Activated T-helper 9 cell treated with anti-CD3 and anti-CD28 coated beads, Interleukin-2, amount 50 U/mL, for 16 hours (primary cell): ENCODE measurements at places on chromosomes 7 and 10.
A peak's percentile ranks its signal among the peaks of the same experiment; 100 is the strongest.

DNA sequence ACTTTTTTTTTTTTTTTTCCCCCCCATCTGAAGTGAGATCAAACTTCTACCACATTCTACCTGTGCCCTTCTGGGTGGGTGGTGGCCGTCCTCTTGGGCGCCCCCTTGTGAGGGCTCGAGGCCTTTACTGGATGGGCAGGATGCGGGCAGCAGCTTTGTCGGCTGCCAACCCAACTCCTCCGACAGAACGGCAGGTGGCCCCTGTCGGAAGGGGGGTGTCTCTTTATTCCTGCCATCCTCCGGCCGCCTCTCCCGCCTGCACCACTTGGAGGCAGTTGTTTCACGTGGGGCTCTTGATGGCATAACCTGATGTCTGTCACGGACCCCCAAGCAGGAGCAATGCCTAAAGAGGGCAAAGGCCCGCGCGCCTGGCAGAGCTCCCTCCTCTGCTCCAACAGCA lies 31.0 kb downstream of the AMZ1 start:
- DNase-seq, result peak; percentile 38

GRCh38 chr7:31603046-31603445 lies 84.0 kb upstream of the PPP1R17 start:
- no peak for DNase-seq

DNA sequence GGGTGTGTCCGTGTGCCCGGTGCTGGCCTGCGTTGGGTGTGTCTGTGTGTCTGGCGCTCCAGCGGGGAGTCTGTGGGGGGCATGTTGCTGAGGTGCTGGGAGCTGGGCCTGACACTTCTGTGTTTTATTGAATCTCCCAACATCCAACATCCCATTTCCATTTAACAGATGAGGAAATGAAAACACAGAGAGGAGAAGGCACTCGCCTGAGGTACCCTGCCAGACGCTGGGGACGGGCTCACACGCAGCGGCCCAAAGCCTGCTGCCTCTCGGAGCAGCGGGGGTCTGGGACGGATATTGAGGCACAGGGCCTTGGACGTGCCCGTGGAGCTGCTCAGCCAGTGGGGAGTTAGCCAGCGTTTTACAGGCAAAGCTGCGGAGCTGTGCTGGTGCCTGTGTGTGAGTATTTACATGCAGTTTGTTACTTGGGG lies 133.9 kb downstream of the DNAJB6 start:
- DNase-seq, result no peak

DNA sequence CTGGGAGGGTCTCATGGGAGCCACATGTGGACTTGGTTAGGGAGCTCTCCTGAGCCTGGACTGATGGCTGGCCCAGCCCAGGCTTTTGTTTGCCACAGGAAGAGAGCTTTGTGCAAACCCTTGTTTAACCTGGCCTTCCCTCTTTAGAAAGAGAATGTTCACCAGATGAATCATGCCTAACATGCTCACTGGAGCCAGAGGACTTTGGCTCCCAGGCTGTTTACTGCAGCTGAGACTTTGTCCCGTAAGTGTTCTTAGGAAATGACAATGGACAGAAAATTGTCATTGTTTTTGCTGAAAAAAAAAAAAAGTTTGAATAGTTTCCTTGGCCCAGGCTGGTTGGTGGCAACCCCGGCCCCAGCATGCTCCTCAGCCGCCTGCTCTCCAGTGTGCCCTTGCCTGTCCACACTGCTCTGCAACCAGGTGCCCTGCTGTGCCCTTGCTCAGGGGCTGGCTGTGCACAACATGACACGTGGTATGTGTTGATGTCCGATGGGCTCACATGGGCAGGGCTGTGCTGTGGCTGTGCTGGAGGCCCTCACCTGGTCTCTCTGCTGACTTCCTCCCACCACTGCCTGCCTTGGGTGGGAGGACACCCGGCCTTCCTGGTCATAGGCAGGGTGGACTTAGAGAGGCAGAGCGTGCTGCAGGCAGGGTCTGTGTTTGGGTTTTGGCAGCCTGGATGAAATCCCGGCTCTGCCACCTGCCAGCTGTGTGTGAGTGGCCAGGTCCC lies 215.3 kb upstream of the ZNF32 start:
- no peak for DNase-seq

- DNase-seq, result no peak
These were observed 114.5 kb downstream of the PTPN20 start for GRCh38 chr10:47025540-47026300.

GRCh38 chr7:47449810-47450590 lies 131.9 kb downstream of the TNS3 start:
- no peak for DNase-seq

DNA sequence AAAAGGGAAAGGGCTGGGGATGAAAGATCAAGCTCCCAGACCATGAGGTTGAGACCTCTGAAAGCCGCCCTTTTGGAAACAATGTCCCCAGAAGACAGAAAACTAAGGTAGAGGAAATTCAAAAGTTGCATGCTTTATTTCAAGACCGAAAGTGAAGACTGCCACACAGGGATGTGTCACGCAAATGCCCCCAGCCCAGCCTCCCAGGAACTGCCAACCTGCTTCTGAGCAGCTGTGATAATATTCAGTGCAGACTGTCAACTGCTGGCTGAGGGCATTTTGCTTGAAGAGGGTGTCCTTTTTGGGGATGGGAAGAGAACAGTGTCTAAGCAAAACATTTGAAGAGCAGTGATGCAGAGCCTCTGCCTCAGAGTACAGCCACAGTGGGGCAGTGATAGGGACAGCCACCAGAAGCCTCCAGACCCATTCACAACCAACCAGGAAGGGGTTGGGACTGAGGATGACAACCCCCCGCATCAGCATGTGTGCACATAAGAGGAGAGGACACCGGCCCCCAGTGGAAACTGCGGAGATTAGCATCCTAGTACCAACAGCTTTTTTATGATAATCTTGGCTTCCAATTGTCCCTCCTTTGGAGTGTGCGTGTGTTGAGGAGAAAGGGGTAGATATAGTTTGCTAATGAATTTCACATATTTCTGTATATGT lies 34.7 kb upstream of the NFE2L3 start:
- no peak for DNase-seq

GRCh38 chr7:33517191-33517590 lies 387.8 kb downstream of the BBS9 start:
- no peak for DNase-seq

DNA sequence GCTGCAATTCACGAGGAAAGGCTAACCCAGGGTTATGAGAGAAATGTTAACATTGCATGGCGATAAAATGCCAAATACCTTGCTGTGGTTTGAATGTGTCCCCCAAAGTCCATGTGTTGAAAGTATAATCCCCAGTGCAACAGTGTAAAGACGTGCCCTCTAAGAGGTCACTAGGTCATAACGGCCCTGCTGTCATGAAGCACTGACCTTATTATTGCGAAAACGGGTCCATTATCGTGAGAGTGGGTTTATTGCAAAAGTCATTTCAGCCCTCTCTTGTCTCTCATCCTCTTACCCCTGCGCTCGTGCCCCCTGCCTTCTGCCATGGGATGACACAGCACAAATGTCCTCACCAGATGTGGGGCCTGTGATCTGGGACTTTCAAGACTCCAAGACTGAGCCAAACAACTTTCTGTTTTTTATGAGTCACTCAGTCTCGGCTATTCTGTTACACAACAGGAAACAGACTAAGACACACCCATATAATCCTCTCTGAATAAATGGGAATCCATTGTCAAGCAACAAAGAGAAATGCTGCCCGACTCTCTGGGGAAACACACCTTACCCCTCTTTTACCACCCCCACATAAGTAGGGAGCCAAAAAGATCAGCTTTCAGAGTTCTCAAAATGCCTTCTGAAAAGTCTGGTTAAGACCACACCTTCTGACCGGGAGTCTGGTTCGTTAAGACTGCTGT lies 73.1 kb upstream of the UCN3 start:
- peak; percentile 64 for DNase-seq

DNA sequence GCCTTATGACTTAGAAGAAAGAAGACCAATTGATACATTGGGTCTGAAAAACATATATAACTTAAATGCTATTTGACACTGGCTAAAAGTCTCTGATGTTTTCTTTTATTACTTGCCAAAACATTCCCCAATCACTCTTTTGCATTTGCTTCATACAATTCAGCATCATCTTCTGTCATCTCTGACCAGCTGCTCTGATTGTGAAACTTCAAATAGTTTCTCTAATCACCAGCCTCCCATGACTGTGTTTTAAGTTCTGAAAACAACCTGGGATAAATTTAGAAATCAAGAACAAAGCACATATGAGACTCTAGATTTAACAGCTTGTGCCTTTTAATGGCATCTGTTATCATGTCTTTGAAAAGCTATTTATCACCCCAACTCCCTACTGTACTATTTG lies 208.4 kb upstream of the KCND2 start:
- DNase-seq, result no peak

GRCh38 chr7:148318838-148319237 lies 271.7 kb upstream of the C7orf33 start:
- DNase-seq, result no peak

GRCh38 chr7:152076940-152077933 lies 51.8 kb downstream of the GALNT11 start:
- no peak for DNase-seq
